Activated T-helper 17 cell treated with anti-CD3 and anti-CD28 coated beads, Interleukin-2, amount 50 U/mL, for 72 hours (primary cell): ENCODE measurements at places on chromosomes 4 and X. TPM values are rescaled to one million over a fixed set of nuclear protein-coding genes. Genes with fewer than 3 reads are reported as not detected.

DNA sequence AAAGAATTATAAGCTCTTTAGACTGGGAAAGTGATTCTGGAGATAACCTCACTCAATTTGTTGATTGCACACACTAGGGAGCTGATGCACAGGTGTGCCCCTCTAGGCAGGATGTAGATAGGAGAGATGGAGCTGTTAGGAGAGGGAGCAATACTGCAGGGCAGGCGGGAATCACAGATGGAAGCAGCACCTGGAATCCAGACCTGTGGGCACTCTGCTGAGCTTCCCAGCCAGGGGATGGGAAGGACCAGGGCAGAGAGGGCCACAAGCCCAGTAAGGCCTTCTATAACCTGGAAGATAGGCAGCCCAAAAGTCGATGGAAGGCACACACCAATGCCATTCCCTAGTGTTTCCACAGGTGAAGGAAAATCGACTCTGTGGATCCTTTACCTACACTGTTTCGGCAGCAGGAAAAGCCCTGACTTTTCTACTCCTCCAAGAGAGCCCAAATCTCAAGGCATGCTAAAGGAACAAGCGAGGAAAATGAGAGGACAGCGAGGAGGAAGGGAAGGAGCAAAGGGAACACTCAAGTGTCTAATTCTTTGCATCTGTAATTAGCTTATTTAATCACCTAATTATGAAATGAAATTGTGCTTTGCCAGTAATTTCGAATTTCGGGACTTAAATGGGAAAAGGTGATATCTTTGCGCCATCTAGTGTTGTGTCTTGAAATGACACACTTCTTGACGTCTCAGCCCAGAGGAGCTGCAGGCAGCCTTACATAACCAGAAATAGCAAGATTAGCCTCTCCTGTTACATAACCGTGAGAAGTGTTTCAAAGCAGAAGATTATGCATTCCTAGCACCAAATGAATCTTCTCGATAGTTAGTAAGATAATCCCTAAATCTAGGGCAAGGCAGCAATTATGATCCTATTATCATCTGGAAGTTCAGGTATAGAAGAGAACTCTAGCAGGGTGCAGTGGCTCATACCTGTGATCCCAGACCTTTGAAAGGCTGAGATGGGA is 31.0 kb upstream of the TLR3 start:
- H3K36me3 ChIP-seq, result no peaks in the 10 kb centered on the region
- H3K27me3 ChIP-seq, result peaks cover 27% of the 10 kb centered on the region
- peak; percentile 38 for ATAC-seq
- H3K27ac ChIP-seq, result no peak overlapping the region

GRCh38 chrX:136953867-136954787 is 73.6 kb upstream of the RBMX start:
- H3K36me3 ChIP-seq, result no peaks in the 10 kb centered on the region
- H3K27ac ChIP-seq, result no peak overlapping the region
- no peaks in the 10 kb centered on the region for H3K27me3 ChIP-seq

DNA sequence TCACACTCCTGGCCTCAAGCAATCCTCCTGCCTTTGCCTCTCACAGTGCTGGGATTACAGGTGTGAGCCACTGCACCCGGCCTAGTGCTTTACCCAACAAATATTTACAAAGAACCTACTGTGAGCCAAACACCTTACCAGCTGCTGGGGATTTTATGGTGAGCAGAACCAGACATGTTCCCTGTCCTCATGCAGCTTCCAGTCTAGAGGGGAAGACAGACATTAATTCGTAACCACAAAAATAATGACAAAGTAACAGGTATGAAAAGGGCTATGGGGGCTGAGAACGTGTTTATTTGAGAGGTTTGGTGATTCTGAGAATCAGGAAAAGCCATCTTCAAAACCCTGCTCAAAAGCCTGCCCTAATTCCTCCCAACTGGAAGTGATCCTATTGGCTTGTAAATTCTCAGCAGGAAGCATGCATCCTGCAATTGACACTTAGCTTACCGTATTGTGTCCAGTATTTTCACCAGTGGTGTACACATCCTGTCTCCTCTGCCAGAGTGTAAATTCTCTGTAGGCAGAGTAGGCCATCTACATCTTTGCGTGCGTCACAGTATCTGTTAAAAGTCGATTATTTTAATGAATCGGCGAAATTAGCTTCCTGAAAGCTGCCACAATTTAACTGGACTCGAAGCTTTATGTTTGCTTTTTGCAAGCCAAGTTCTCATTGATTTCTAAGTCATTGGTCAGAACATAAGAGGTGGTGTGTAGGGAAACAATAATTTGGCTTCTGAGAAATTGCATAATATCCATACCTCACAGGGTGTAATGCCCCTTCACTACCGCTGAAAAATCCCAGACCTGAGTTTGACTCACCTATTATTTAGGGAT is 67.0 kb downstream of the TMEM156 start:
- H3K4me3 ChIP-seq, result no peak overlapping the region
- H3K27ac ChIP-seq, result no peak overlapping the region
- H3K4me1 ChIP-seq, result peaks cover 6% of the 10 kb centered on the region
- no peaks in the 10 kb centered on the region for H3K27me3 ChIP-seq

IL21 gene
- 17.1 TPM for total RNA-seq

GRCh38 chr4:174657472-174657871 is 135.2 kb upstream of the HPGD start:
- no peaks in the 10 kb centered on the region for H3K36me3 ChIP-seq
- no peak overlapping the region for H3K4me3 ChIP-seq
- H3K27ac ChIP-seq, result no peak overlapping the region

SGMS2 gene
- total RNA-seq, result 1.2 TPM

GLRA2 gene
- total RNA-seq, result not detected

- no peaks in the 10 kb centered on the region for H3K4me1 ChIP-seq
- no peak for ATAC-seq
- H3K27me3 ChIP-seq, result no peaks in the 10 kb centered on the region
- H3K36me3 ChIP-seq, result no peaks in the 10 kb centered on the region
- no peak overlapping the region for H3K4me3 ChIP-seq
- H3K27ac ChIP-seq, result no peak overlapping the region
Measured at GRCh38 chr4:39539089-39539611, 11.9 kb upstream of the UGDH start.

DNA sequence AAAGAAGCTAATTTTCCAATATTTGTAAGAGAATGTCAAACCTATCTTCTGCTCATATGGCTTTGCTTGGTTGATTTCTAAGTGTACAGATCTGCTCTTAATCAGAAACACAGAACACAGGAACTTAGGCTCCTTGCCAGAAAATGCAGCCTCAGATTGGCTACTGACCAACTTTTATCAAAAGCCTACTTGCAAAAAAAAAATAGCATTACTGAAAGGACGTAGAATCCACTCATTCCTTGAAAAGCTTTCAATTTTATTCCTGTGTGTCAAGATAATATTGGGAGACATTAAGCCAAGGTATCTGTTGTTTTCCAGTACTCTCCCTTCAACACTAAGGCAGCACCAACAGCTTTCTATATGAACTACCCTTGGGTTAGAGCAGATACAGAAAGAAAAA is 127.6 kb upstream of the INTU start:
- H3K36me3 ChIP-seq, result no peaks in the 10 kb centered on the region
- no peak for ATAC-seq
- H3K4me3 ChIP-seq, result no peak overlapping the region

CYLC1 gene
- not detected for total RNA-seq

CITED1 gene
- total RNA-seq, result not detected

GAGE1 gene
- total RNA-seq, result not detected

- peaks cover 11% of the 10 kb centered on the region for H3K4me1 ChIP-seq
- no peaks in the 10 kb centered on the region for H3K27me3 ChIP-seq
- peak overlapping the region; percentile 39 for H3K4me3 ChIP-seq
- no peaks in the 10 kb centered on the region for H3K36me3 ChIP-seq
- ATAC-seq, result peak; percentile 45
Measured at GRCh38 chr4:26157541-26157940, 163.3 kb upstream of the RBPJ start.

DUX4 gene
- not detected for total RNA-seq
